ENCODE measurements at places on chromosomes 7 and 10.

GRCh38 chr10:111885046-111885445 is 298.5 kb downstream of the GPAM start:
- DNase-seq, result no peak

DNA sequence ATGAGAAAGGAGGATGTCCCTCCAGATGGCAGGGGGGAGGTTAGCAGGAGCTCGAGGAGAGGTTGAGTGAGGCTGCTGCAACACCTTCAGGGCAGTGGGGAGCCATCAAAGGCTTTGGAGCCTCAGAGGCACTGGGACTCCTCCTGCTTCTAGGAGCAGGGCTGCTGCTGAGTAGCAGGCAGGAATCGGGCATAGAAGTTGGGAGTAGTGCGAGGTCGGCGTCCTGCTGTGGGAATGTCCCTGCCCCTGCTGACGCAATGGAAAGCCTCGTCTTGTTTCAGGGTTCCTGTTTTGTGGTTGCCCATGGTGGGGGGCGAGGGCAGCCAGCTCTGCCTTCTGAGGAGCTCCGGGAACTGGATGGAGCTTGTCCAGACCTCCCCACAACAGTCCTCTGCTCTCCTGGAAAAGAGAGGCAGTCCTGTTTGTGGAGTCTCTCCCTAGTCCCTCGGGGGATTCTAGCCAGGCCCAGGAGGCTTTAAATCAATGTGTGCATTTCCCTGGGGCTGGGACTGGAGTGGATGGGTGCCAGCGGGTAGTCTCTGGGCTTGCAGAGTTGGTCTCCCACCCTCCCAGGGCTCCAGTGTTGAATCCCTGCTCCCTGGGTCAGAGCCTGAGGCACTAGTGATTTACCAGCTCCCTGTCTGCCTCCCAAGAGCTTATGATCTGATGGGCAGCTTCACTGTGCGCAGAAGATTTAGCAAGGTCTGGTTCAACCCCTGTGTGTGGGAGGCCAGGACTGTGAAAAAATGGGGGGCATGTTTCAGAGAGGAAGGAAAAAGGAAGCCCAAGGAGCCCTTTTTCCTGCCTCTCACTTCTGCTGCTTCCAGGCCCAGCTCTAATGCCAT is 98.7 kb upstream of the PPIF start:
- peak; percentile 48 for DNase-seq

GRCh38 chr7:45089341-45089891 is 647 bp upstream of the NACAD start:
- no peak for DNase-seq

- no peak for DNase-seq
These were observed 100.7 kb downstream of the GRK5 start for GRCh38 chr10:119308089-119308488.

DNA sequence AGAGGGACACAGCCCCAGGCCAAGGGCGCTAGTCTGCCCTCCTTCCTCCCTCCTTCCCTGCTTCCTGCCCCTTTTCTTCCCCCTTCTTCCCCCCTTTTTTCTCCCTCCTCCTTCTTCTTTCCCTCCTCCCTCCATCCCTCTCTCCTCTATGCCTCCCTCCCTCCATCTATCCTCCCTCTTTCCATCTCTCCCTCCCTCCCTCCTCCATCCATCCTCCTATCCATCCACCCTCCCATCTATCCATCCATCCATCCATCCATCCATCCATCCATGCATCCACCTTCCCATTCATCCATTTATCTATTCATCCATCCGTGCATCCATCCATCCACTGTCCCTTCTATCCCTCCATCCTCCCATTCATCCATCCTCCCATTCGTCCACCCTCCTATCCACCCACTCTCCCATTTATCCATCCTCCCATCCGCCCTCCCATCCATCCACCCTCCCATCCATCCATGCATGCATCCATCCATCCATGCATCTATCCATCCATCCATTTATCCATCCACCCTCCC is 24.1 kb upstream of the PSMG3 start:
- DNase-seq, result no peak

- DNase-seq, result no peak
These were observed 366.2 kb downstream of the WDR11 start for GRCh38 chr10:121217331-121217730.

GRCh38 chr7:157426463-157427301 is 89.9 kb downstream of the DNAJB6 start:
- no peak for DNase-seq

DNA sequence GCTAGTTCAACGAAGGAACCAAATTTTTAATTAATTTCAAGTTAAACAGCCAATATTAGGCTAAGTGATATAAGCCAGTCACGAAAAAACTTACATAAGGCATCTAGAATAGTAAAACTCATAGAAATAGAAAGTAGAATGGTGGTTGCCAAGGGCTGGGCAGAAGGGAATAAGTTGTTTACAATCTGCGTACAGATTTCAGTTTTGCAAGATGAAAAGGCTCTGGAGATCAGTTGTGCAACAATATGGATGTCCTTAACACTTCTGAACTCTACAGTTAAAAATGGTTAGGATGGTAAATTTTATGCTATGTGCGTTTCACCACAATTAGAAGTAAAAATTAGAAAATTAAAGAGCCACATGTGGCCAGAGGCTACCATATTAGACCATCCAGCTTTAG is 13.3 kb downstream of the SCRN1 start:
- DNase-seq, result no peak

GRCh38 chr7:136884492-136884891 is 16.0 kb downstream of the CHRM2 start:
- no peak for DNase-seq

- no peak for DNase-seq
These were observed 21.9 kb downstream of the WDR86 start for GRCh38 chr7:151388007-151388297.

DNA sequence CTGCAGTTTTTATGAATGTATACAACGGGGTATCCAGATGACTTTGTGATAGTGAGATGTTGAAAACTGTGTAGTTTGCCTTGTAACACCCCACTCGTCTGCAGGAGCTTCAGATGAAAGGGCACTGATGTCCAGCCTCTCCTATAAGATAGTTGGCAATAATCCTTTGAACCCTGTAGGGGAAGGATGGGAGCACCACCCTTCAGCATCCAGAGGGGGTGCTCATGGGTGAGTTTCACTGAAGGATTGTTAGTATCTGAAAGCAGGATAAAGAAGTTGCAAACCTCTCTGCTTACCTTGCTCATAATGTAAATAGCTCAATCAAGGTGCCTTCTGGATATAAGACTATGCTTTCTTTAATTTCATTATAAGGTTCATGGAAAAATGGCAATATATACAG is 201.5 kb downstream of the TMEM178B start:
- DNase-seq, result no peak

DNA sequence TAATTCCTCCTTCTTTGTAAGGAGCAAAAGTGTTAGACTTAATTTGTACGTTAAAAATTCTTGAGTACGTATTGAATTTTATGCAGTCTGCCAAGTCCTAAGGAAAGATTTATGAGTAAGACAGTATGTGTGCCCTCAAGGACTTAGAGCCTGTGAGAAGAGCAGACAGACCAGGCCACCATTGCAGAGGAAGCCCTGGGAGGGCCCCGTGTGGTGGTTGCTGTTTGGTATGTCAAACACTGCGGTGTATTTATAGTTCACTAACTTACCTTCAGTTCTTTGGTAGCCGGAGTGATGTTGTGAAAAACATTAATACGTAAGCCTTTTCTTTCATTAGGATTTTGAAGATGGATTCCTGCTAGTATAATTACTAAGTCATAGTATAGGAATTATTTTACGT is 82.9 kb downstream of the GALNT11 start:
- no peak for DNase-seq

- no peak for DNase-seq
These were observed 224.8 kb upstream of the KLF14 start for GRCh38 chr7:130958846-130959245.

DNA sequence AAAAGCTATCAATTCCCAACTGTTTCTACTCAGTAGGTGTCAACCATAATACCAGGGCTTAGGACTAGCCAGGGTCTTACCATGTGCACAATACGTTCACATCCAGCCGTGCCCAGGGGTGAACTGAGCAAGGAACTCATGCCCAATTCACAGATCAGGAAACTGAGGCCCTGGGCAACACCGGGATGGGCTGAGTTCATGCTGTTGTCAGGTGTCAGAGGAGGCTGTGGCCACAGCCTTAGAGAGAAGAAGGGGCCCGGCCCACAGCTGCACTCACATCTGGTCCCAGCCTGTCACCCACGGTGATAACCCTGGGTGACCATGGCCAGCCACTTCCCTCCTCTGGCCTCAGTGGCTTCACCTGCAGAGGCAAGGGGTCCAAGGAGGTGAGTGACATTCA is 92.0 kb downstream of the FAM53B start:
- DNase-seq, result no peak

DNA sequence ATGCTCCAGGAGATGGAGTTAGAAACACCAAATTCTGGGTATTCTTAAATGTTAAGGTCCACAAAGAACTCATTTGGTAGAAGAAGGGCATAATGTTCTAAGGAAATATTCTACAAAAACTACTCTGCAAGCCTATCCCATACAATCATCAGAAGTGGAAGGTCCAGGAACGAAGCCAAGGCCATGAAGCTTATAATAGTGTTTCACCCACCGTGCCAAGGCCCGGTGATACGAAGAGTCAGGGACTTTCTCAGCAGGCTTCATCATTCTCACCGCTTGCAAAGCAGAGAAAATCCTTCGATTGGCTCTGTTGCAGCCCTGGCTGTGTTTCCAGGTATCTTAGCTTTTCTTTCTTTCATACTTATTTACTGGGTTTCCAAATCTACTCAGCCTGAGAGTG is 351.9 kb upstream of the CELF2 start:
- DNase-seq, result no peak

DNA sequence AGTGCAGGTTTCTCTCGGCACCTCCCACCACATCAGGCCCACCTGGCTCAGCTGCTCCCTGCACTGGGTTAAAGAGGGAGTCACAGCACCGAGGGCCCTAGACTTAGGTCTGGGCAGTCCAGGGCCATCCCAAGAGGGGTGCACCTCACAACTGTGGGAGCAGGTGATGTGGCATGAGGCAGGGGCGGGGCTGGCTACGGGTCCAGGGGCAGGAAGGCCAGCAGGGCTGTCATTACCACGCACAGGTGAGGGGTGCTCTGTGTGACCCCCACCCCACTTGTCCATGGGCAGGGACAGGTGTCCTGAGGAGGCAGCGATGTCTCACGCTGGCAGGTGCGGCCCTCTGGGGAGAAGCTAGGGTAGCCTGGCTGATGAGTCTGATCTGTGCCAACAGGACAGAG is 40.5 kb upstream of the DPYSL4 start:
- no peak for DNase-seq

GRCh38 chr7:101598422-101598985 is 30.6 kb downstream of the MYL10 start:
- DNase-seq, result no peak

DNA sequence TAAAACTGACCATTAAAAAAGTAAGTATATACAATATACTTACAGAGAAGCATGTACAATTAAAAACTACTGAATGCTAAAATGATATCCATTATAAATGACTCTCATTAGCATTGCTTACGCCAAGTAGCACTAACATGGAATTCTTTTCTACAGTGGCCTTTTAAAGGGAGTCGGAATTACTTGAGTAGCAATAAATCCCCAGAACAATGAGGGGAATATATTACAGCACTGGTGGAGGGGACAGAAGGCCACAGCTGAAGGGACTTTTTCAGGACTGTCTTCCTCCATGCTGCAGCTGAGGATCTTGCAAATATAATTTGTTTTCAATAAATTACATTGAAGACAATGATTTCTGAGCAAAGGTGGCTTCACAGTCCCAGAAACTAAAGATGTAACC is 97.0 kb downstream of the ALOX5 start:
- DNase-seq, result no peak

GRCh38 chr7:92671505-92672169 is 81.4 kb upstream of the FAM133B start:
- no peak for DNase-seq

DNA sequence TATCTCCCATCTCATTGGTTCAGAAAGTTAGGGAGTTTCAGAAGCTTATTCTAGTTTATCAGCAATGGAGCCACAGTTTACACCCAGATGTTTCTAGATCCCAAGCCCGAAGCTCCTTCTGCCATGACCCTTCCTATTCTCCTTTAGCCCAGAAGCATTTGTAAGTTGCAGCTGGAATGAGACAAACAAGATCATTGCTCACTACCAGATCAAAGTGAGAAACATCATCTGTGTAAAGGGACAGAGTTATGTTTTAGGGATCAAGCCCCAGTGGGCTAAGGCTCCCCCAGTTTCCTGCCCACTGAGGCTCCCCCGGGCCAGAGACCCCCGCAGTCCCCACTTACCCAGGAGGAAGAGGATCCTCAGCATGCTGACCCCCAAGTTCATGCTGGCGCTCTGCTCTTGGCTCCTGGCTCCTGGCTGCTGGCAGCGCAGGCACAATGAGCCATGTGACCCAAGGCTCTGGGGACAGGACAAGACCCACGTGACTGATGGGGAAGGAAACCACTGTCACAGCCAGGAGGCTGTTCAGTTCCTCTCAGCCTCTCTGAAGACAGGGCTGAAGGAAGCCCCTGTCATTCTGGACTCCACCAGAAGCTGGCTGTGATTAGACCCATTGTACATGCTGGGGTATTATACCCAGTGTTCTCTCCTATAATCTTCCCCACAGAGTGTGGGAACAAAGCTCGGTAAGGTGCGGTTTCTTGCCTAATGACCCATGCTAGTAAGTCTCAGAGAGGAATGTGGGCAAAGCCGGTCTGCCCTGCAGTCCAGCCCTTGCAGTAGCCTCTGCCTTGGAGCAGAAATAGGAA is at the start of gene TMEM273:
Gene TMEM273, minus strand, starts transcription at position 442 of the 812 bp plus-strand sequence. Its CDS starts 55 bp downstream, at position 387.
- peak; percentile 97 for DNase-seq

GRCh38 chr7:36750451-36750850 is 26.2 kb upstream of the AOAH start:
- no peak for DNase-seq

- peak; percentile 47 for DNase-seq
These were observed 57.7 kb downstream of the NCAPG2 start for GRCh38 chr7:158646766-158647474.

GRCh38 chr10:30434273-30435072 is 489 bp downstream of the MAP3K8 start:
- peak; percentile 93 for DNase-seq

DNA sequence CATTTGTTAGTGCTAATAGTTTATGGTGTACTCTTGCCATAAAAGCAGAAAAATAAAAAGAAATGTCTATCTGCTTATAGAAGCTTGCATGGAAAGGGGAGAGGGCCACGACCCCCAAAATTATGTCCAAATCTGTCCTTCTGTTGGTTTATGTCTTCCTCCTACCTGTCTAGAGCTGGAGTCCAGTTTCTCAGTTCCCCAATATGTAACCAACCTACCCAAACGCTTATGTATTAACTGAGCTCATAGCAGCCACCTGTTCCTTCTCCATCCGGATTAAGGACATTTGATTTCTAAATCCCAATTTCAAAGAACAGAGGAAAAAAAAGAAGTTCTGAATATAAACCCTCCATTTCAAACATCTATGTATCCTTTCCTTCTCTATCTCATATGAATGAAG is 30.3 kb upstream of the TPK1 start:
- DNase-seq, result no peak

DNA sequence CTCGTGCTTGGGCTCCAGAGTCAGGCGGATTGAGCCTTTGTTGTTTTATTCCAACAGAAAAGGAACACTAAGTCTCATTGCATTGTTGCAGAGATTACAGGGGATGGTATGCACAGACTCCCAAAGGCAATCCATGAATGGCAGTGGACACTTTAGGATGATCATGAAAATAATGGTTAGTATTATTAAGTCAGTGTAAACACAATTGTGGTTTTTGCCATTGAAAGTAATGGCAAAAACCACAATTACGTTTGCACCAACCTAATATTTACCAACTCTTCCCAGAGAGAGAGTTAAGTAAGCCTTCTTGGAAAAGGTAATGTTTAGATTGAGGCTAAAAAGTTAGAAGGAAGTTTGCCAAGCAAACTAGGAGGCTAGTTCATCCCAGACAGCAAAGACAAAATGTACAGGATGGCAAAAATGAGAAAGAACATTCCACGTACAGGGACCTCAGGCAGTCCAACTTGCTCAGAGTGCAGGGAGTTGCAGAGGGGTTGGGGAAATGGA is 72.9 kb upstream of the AMPH start:
- DNase-seq, result no peak

All from Kasumi-1 (cell line).